GM12891 (cell line): ENCODE measurements at places on chromosomes 1 and 21.

DNA sequence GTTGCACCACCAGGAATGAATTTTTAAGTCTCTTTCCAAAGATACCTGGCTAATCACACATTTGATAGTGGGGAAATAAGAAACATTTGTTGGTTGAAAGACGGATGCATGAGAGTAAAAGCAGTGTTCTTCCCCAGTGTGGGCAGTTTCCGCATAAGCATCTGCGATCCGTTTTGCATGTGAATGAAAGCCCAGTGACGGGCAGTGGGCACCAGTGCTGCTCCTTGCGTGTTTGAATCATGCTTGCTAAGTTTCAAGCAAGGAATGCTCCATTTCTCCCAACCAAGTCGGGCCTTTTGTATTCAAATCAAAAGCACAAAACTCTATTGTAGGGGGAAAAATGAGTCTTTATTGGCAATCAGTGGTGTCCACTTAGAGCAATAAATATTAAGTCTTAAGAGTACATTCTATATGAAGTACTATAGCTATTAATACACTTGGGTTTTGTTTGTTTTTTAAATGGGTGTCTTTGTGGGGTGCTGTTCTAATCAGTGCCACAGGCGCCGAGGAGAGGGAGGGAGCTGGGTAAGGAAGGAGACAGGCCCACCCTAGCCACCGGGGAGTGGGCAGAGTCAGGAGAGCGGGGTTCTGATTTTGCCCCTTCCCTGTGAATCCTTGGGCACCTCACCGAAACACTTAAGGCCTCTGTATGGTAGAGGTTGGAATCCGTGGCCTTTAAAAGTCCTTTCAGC, 750 bp upstream of the PTGFRN start:
- DNase-seq = no peak

GRCh38 chr1:21344750-21345443, 54.6 kb upstream of the ECE1 start:
- peak; percentile 40 for DNase-seq

DNA sequence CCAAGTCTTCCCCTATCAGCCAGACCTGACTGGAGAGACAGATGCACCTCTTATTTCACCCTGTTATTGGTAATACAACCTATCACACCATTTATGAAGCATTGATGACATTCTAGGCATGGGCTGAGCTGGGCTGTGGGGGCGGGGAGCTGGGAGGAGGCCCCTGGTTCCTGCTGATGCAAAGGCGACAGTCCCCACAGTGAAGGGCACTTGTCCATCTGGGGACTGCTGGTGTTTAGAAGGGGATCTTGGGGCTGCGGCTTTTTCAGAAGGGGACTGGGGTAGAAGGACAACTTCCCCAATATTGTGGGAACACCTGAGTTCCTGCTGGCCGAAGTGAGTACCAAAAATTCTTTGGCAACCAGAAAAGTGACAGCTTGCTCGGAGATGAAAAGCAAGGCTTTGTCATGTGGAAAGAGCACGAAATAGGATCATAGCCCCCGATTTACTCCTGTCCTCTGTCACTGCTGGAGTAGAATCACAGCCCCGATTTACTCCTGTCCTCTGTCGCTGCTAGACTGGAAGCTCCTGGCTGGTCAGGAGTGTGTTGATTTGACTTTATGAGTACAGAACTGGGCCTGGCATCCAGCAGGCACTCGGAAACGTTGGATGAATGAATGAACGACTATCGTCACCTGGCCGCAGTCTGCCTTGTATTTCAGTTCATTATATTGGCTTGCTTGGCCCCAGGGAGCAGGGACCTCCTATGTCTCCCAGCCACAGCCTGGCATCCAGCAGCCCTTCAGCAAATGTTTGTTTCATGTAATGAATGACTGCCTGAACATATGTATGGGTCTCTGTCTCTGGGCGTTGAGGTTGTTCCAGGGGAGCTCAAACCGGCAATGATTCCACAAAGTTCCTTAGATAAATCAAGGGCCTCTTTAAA, 16.5 kb upstream of the ETV3L start:
- no peak for DNase-seq

DNA sequence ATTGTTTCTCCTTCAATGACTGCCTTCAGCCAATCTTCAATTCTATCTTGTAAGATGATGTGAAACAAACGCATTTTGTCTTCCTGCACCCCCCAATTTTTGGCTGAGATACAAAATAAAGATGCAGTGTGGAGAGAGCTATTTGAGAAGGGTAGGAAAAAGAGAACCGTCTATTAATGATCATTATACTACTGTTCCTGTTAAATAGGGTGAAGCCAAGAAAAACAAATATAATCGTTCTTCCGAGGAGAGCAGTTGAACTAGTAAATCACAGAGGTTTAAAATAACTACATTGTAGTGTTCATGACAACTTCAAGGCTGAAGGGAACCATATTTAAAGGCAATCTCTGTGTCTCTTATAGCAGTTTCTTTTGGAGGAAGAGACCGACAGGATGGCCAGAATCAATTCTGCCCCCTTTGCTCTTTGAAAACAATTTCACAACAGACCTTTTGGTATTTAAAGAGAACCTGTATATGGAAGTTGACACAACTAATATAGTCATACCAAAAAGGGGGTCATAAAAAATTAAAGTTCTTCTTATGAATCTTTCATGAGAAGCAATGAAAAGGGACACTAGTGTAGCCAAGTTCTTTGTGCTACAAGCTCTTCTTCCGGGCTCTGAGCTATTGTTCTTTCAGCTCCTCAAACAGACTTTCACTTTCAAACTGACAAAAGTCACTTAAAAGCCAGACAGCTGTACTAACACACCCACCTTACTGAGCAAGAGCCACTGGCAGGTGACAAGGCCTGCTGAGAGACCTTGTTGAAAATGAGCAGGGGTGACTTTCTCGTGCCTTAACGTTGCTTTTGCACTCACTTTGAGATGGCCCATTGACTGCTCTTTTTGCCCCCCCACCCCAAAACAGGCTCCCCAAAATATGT, 30.9 kb downstream of the PROX1 start:
- peak; percentile 5 for DNase-seq

DNA sequence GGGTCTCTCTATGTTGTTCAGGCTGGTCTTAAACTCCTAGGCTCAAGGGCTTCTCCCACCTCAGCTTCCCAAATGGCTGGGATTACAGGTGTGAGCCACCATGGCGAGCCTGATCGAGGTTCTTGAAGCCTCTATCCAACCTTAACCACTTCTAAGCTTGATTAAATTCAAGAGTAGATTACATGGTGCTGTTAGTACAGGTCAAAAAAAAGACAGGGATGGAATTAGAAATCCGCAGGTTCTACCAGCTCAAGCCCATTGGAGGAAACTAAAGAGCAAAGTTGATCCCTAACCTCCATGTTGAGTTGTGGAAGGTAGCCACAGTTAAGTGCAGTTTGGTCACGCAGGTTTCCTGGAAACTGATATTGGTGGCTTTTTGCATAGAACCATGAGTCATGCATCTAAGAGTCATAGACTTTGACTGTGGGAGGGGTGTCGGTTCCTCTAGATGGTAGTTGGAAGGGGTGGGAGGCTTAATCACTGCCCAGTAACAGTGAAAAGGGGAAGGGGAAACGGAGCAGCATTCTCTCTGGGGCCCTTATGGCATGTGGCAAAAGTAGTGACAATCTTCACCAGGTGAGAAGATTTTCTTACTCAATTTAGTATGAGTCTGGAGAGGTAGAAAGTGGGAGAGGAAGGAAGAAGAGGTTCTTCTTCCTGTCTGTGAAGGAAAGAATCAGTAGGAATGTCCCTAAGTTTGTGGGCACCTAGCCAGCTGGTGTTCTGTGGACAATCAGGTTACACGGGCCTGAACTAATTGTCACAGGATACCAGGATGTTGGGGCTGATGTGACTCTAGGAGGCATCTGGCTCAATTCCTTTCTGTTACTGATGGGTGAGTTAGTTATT, 7.0 kb downstream of the CD53 start:
- no peak for DNase-seq

DNA sequence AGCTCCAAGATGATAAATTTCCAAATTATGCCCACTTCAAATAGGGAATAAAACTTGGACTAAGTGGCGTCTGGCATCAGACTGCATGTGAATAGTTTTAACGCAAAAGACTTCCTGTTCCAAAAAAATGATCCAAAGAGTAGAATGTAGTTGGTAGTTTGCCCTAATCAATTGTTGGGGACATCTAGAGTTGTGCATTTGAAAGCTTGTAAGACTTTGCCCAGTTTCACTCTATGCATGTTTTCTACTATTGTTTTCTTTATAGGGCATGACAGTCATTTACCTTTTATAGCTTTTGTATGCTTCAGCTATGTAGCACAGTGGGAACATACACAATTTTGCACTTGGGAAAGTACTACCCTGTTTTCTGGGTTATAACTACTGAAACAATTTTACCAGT, 86.0 kb downstream of the HS2ST1 start:
- no peak for DNase-seq

DNA sequence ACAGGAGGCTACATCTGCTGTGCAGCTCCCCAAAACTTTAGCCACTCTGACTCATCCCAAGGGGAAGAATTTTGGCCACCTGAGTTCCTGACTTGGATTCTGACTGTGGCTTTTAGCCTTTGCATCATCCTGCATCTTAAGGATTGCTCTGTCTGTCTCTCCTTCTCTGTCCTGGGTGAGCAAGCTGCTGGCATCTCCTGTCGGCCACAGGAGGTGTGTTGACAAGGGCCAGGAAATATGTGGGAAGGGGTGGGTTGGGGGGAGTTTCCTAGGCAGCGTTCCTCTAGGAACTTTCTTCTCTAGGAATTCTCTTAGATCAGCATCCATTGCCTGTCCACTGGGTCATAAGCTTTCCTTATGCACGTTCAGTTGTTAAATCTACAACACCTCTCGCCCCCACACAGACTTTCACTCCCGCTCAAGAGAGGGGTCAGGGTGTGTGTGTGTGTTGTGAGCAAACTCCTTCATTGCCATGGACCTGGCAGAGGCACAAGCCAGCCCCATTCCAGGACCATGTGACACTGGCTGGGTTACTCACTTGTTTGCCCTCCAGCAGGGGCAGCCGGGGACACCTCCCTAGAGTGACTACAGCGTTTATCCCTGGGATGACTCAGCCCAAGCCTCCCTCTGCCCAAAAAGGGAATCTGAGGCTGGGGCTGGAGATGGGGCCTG, 145.0 kb upstream of the DUSP10 start:
- no peak for DNase-seq

DNA sequence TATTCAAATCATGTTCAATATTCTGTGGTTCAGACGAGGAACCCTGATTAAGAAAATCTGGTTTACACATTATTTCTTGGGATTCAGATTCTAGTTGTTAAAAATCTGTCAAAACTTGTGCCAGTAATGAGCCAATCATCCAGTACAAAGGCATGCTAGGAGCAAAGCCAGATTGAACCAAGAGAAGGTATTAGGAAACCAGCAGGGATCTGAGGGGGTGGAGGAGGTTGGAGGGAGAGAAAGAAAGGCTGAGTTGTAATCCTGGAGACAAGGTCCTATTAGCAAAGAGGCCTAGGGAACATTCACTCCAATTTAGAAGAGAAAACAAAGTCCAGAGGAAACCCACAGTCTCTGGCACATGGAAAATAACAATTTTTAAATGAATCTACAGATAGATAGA, 352.9 kb downstream of the LTN1 start:
- no peak for DNase-seq

DNA sequence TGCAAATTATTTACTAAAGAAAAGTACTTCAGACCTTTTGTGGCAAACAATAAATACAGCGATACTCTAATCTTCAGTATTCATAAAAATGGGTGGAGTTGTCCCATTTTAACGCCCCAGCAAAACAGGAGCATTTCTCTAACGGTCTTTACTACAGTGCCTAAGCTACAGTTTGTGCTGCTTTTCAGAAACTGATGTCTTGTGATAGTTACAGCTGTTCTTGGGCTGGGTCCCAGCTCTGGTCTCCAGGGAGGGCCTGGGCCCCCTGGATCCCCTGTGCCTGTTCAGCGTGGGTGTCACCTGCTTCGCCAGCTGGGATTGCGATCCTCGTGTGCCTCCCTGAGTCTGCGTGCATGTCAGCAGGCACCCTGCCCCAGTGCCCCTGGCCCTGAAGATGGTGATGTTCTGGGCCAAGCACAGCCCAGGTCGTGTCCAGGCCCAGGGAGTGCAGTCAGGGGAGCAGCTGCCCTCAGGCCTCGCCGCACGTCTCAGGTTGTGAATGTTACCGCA, 64.0 kb upstream of the DIP2A start:
- no peak for DNase-seq

- DNase-seq = no peak
Observed at GRCh38 chr1:59202455-59202854, 94.4 kb upstream of the FGGY start.

GRCh38 chr1:45880930-45881329, 77.5 kb downstream of the MAST2 start:
- DNase-seq = no peak

- DNase-seq = no peak
Observed at GRCh38 chr1:93338387-93339146, 7.1 kb upstream of the DR1 start.

GRCh38 chr1:38814984-38815464, 44.5 kb downstream of the RRAGC start:
- no peak for DNase-seq
